Muscle of arm (tissue), 14 donors: ENCODE measurements at places on chromosomes 12 and 14.

GRCh38 chr12:66312189-66312588 lies 9.9 kb downstream of the HELB start:
- no peak for DNase-seq

DNA sequence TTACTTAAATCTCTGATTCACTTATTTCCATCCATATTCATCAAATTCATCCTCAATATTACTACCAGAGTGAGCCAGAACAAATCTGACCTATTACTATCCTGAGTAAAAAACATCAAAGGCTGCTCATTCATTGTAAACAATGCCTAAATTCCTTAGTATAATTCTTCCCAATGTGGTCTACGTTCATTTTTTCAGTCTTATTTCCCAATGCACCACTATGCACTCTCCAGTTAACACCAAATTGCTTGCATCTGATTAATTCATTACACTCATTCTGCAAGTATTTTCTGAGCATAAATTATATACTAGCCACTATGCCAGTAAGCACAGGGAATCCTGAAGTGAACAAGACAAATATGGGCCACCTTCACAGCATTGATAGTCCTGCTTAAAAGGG lies 110.0 kb downstream of the EPS8 start:
- DNase-seq: no peak

- DNase-seq: no peak
These were observed 234.2 kb downstream of the CRADD start for GRCh38 chr12:93911396-93911795.

DNA sequence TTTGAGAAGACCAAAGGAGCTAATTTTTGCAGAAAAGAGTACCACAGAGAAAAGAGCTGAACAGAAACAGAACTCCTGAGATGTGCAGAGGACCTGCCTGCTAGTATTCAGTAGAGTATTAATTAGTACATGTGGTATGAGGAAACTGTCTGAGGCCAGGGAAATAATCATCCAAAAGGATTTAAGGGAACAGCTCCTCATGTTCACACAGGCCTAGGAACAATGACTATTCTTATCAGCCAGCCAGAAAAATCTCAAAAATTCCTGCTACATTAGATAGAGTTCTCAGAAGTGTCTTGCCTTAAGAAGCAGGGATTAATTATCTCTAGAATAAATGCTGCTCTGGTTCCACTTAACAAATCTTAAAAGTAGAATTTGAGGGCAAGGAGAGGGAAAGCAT lies 36.4 kb downstream of the PKP2 start:
- DNase-seq: no peak

DNA sequence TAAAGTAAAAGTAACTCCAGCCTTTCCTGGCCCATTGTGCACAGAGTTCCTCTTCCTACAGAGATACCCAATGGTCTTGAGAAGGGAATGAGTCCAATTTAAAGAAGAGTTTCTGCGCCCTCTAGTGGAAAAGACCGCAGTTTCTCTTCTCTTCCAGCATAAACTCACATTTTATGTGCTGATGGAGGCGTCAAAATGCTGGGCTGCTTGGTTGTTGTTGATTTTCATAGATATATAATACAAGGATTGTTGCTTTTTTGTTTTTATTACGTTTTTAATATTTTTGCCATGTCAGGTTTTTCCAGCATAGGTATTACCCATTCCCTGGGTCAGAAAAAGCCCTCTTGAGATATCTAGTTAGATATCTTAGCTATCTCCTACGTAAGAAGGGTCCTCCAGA lies 356.9 kb upstream of the STXBP6 start:
- no peak for DNase-seq
